ENCODE measurements at places on chromosomes 13 and 19. TPM values are rescaled to one million over a fixed set of nuclear protein-coding genes. Genes with fewer than 3 reads are reported as not detected.

The PNMA8B gene
- total RNA-seq = 1.7 TPM

The ZNF709 gene
- total RNA-seq = 7.7 TPM

The PRR36 gene
- total RNA-seq = not detected

The DPP9 gene
- 31.2 TPM for total RNA-seq

The ITM2B gene
- 422 TPM for total RNA-seq

The ZNF600 gene
- 13.5 TPM for total RNA-seq

The SPRYD7 gene
- 5.0 TPM for total RNA-seq

The TMEM86B gene
- 0.76 TPM for total RNA-seq

The ANKLE1 gene
- not detected for total RNA-seq

The VSIG10L gene
- 0.52 TPM for total RNA-seq

The PSG2 gene
- total RNA-seq = not detected

The WDR88 gene
- total RNA-seq = not detected

The GYS1 gene
- 37.5 TPM for total RNA-seq

The CCDC8 gene
- total RNA-seq = 21.6 TPM

The CKM gene
- total RNA-seq = 0.11 TPM

The GARIN5A gene
- not detected for total RNA-seq

The ZIK1 gene
- 7.5 TPM for total RNA-seq
